ENCODE measurements at places on chromosomes 2 and 18. TPM values are rescaled to one million over a fixed set of nuclear protein-coding genes. Genes with fewer than 3 reads are reported as not detected.

NOL4 gene
- not detected for total RNA-seq

KIF5C gene
- 2.9 TPM for total RNA-seq

FAM228B gene
- 8.3 TPM for total RNA-seq

CXCR1 gene
- total RNA-seq: not detected

GRCh38 chr18:77135339-77136075 is 2.9 kb upstream of the MBP start:
- peaks cover 2% of the 10 kb centered on the region for H3K4me1 ChIP-seq
- H3K27ac ChIP-seq: no peak overlapping the region
- DNase-seq: no peak
- H3K36me3 ChIP-seq: peaks cover 37% of the 10 kb centered on the region

All from Calu3 (cell line).